ENCODE measurements at places on chromosomes 4 and X. TPM values are rescaled to one million over a fixed set of nuclear protein-coding genes. Genes with fewer than 3 reads are reported as not detected.
A peak's percentile ranks its signal among the peaks of the same experiment; 100 is the strongest.

CENPVL3 gene
- not detected for total RNA-seq

KIT gene
- total RNA-seq, result 0.12 TPM

RIBC1 gene
- 0.44 TPM for total RNA-seq

NSG1 gene
- 0.09 TPM for total RNA-seq

ZNF81 gene
- total RNA-seq, result 4.0 TPM

UFSP2 gene
- 25.7 TPM for total RNA-seq

TKTL2 gene
- not detected for total RNA-seq

IL2RG gene
- total RNA-seq, result 337 TPM

TKTL1 gene
- total RNA-seq, result not detected

DCLK2 gene
- total RNA-seq, result not detected

PASD1 gene
- total RNA-seq, result not detected

- DNase-seq, result no peak
These were observed 148.6 kb downstream of the SOWAHB start for GRCh38 chr4:76749355-76749754.

GRCh38 chrX:154051201-154051810 lies 31.6 kb upstream of the IRAK1 start:
- DNase-seq, result peak; percentile 89

- no peak for DNase-seq
These were observed 55.4 kb upstream of the GPR78 start for GRCh38 chr4:8524595-8525382.

DNA sequence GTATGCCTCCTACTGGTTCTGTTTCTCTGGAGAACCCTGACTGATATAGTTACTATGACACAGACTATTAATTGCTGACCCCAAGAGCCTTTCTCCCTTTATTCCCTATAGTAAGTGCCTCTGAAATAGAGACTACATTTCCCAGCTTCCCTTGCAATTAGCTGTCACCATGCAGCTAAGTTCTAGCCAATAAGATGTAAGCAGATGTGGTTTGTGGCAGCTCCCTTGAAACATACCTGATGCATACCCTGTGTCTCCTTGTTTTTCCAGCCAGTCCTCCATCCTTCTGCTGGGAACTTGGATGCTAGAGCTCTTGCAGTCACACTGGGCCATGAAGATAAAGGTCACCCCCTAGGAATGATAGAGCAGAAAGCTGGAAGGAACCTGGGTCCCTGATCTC lies 9.7 kb upstream of the TMEM165 start:
- DNase-seq, result peak; percentile 65

GRCh38 chr4:43757147-43757546 lies 691.5 kb downstream of the KCTD8 start:
- DNase-seq, result no peak

DNA sequence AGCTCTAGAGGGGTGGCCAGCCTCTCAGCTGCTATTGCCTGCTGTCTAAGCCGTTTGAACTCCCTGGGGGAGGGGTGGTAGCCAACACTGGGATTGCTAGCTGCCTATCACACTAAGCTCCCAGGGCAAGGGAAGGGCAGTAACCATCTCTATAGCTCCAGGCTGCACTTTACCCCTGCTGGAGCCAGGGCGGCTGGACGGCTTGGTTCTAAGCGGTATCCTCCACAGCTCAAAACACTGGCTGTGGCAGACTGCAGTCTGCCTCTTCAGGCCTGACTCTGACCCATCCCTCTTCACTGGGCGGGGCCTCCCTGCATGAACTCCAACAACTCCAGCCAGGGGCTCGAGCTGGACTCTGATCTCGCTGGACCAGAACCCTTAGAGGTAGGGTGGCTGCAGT lies 55.3 kb upstream of the GNRHR start:
- no peak for DNase-seq

- no peak for DNase-seq
These were observed 67.8 kb downstream of the SMC1A start for GRCh38 chrX:53354669-53355068.

DNA sequence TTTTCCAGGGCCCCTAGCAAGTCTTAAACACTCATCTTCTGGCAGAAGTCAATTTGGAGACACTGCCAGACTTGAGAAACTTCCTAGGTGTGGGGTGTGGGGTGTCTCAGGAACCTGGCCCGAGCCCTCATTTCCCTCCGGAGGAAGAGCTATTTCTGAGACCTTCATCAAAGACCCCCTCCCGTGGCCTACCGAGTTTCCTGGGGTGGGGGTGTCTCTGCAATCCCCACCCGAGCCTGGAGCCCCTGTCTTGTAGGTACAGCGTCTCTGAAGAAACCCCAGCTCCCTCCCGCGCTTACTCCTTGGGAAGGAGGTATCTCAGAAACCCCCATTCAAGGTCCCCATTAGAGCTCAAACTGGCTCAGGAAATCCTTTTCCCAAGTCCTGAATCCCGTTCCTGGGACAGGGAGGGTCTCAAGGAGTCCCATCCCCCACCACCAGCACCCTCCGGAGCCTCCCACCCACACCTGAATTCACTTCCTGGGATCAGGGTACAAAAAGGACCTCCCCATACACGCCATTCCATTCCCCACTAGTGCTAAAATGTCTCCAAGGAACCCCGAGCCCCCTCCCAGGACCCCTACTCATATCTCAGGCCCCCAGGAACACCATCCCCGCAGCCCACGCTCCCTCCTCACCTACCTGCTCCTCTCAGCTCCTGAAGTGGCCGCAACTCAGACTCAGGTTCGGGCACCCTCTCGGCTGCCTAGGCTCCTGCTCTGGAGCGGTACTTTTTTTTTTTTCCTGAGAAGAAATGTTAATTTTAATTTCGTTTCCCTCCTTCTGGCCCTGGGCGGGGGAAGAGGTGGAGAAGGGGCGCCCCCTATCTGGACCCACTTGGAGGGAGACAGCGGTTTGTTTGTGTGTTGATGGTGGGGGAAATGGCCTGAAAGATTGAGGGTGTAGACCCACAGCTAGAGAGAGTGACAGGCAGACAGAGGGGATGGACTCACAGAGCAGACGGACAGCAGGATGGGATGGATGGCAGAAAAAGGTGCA lies 1.1 kb downstream of the SLC38A5 start:
- peak; percentile 81 for DNase-seq

DNA sequence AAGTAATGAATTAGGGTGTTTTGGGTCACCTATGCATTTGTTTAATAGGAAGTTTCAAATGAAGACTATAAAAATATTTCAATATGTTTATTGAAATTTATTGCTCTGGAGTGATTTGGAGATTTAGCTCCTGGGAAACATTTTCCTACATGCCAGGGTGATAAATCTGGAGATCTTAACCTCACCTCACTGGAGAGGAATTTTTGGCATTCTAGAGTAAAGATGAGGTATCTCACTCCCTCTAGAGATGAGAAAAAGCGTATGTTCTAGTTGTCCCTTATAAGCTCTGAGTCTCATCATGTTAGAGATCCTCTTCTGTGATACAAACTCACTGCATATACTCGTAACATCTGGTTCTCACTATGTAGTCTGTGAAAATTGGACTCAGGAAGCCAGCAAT lies 219.0 kb downstream of the KLHL4 start:
- DNase-seq, result no peak

DNA sequence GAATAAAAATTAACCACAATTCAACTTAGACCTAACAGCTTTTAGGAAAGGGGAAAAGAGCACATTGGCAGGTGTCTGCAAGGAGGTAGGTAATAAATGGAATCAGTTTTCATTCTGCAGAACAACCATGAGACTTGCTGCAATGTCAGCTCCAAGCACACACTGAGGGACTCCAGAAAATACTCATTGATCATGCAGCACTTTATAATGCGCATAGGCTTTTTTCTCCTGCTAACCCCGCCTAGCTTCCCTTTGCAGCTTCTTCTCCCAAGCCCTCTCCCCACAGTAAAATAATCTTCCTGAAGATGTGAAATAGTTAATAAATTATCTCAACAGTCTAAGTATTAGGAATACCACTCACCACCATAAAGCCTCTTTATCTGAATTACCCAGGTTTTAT lies 36.9 kb downstream of the ANKRD17 start:
- no peak for DNase-seq

- no peak for DNase-seq
These were observed 468.4 kb upstream of the PRKX start for GRCh38 chrX:4181782-4182407.

DNA sequence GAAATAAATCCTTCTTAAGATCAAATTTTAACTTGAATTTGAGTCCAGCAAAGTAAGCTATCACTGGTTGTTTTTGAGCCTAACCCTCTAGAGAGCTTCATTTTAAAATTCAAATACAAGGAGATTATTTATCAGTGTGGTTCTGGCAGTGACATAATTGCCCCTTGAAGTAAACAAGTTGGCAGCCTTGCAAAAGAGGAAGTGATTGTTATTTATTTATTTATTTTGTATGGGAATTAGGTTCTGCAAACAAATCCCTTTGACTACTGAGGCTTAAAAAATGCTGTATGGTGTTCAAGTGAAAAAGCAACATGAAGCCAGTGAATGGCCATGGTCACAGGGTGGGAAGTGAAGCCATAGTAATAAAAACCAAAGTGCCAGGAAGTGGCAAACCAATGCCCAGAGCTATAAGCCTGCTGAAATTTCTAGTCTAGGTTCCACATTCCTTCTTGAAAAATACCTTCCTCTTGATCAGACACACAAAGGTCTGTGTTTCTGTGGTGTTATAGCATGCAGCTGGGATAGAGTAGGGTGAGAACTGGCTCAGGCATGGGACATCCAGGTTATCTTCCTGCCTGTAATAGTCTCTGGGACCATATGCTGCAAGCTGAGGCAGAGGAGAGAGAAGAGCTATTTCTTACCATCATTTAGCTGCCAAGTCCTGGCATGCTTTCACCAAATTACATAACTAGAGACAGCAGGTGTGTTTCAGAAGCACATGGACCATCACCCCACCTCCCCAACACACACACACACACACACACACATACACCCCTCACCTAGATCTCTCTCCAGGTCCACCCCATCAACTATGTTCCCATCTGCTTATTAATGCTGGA lies 47.1 kb upstream of the TSPAN7 start:
- DNase-seq, result no peak

DNA sequence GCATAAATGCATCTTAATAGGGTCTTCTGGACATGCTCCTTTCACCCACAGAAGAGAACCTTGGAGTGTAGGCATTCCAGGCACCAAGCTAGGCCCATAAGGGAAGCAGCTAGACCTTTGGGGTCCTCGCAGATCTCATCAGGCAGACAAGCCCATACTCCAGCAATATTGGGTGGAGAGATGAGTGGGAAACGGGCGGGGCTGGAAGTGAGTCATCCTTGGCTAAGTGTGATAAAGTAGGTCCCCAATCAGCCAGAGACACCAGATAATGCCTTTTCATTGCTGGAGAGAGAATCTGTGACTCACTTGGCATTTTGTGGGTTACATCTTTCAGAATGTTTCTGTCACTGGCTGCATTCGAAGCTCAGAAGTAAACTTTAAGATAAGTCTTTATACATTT lies 133.3 kb upstream of the MBNL3 start:
- DNase-seq, result peak; percentile 62

DNA sequence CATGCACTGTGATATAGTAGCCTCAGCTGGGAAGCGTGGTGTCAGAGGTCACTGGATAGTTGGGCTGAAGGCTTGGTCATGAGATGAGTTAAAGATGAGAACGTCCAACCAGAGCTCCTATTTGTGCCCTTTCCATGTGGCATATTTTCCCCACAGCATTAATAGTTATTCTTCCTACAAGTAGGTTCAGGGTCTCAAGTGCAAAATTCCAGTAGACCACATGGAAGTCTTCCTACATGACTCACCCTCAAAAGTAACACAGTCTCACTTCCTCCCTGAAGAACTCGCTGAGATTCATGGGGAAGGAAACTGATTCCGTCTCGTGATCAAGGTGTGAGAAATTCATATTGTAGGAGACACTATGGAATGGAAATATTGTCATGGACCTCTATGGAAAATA lies 1212.5 kb upstream of the PRKX start:
- DNase-seq, result no peak

DNA sequence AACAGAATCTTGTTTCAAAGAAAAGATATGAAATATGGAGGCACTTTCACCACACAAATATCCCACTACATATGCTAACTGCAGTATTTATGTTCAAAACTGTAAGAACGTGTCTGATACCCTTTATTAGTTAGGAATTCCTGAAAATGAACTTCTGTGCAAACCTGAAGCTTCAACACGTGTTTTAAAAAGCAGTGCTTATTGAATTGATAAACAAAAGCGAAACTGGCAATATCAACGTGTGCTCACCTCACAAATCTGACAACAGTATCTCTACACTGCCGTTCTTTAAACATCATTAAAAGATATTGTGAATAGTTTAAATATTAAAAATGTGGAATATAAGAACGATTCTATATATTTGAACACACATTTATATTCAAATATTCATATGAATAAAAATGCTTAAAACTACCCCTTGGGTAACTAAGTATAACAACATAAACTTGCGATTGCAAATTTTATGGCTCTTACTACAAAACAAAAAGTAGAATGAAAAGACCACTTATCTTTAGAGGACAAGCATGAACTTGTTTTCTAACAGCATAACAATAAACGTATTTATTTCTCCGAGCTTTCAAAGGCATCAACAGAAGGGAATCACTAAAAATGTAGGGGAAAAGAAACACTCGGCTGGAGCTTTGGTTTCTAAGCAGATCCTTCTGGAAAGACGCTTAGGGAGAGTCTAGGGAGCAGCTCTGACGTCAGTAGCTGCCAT lies at the start of gene LRP2BP:
TSS of gene LRP2BP (minus strand) at position 687 of the 718 bp plus-strand sequence. CDS start 17,738 bp downstream, outside the sequence.
- no peak for DNase-seq

GRCh38 chr4:143397335-143397734 lies 60.7 kb downstream of the GAB1 start:
- no peak for DNase-seq

DNA sequence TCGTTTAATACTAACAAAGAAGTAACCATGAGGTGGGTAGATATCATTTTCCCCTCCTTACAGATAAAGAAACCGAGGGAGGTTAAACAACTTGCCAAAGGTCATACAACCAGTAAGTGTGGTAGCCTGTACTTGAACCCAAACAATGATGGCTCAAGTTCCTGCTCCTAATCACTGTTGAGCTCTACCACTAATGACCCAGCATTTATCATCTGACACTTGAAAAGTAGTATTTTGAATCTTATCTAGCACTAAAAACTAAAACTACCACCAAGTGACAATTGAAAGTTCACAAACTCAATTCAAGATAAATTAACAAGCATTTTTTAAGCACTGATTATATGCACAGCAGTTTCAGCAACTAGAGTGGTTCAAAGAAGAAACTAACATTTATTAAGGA lies 13.1 kb downstream of the FBXW7 start:
- no peak for DNase-seq
